Thyroid gland (tissue), 4 donors: ENCODE measurements at places on chromosomes 5 and 9. TPM values are rescaled to one million over a fixed set of nuclear protein-coding genes. Genes with fewer than 3 reads are reported as not detected.

- DNase-seq: no peak
These were observed 11.9 kb downstream of the ROPN1L start for GRCh38 chr5:10453545-10453944.

OR1N2 gene
- not detected for total RNA-seq

- no peak for DNase-seq
These were observed 265.2 kb upstream of the MSX2 start for GRCh38 chr5:174459071-174459702.

SH3GL2 gene
- not detected for total RNA-seq
